ENCODE measurements at places on chromosomes 6 and 20.

DNA sequence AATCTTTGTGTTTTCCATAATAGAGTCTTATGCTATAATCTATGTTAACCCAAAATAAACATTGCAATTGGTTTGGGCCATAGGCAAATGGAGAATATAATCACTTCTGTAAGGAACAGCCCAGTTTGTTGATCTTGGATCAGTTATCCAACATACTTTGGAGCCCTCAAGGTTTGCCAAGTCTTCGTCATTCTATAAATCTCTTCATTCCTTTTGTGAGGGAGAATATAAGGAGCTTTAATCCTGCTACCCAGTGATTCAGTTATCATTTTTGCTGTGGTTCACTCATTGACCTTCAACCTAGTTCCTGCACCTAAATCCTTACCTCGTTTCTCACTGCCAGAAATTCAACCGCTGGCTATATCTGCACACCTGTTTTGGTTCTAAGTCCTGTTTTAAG, 500.3 kb upstream of the PTCHD4 start:
- DNase-seq = no peak

DNA sequence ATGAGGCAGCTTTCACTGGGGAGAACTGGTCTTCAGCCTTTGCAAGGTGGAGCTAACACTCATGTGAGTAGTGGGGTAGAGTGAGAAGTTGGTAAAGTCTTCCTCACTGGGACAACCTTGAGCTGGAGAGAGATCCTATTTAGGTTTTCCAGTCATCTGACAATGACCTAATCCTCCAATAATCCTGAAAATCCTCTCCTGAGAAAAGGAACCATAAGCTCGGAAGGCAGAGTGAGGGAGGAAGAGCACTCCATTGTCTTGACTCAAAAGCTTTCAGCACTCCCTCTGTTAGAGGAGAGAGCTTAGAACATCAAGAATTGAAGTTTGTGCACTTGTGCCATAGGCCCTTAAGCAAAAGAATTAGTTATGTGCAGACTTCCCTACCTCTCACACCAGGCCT, 77.8 kb downstream of the TRAM2 start:
- DNase-seq = no peak

GRCh38 chr6:2221726-2222274, 23.6 kb downstream of the GMDS start:
- DNase-seq = no peak

- no peak for DNase-seq
Observed at GRCh38 chr20:37490663-37491350, 30.2 kb upstream of the NNAT start.

- DNase-seq = no peak
Observed at GRCh38 chr6:39144481-39145173, 29.6 kb upstream of the SAYSD1 start.

DNA sequence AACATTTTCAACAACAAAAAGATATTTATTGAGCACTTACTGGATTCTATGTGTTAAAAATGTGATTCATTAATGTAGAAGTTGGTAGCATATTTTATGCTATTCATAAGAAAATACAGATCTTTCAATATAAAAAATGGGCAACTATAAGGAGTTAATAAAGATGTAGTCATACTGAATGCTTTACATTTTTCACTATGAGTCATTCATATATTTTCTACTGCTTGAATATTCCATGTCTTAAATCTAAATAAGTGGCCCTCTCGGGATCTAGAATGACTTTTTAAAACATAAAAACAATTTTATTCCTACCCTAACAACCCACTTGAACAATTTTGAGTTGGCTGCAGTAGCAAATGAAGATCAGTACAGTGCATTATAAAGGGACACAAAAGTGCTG, 362.1 kb downstream of the PHF3 start:
- DNase-seq = no peak

DNA sequence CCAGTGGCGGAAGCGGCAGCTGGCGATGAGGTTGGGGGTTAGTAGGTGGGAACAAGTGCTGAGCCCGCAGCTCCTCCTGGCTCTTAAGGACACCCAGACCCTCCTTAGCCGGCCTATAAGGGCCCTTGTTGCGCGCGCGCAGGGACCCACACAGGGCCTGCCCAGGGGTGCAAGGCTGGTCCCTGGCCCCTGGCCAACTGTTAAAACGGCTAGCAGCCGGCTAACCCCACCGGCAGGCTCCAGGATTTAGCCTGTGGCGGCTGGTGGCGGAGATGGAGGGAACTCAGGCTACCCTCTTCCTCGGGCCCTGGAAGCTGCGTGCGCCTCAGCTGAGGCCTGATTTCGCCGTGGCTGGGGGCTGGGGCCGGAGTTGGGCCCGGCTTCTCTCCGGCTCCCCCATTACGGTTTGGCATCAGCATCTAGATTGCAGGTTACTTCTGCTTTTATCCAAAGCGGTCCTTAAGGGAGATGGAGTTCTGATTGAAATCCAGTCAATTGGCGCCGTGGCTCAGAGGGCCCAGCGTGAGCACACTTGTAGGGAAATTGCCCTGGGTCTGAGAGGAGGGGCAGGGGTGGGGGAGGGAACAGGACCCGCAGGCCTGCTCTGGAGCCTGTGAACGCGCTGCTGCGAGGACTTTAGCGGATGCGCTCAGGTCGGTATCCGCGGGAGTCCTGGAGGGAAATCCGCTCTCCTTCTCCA, 36.9 kb upstream of the CCDC167 start:
- DNase-seq = no peak

DNA sequence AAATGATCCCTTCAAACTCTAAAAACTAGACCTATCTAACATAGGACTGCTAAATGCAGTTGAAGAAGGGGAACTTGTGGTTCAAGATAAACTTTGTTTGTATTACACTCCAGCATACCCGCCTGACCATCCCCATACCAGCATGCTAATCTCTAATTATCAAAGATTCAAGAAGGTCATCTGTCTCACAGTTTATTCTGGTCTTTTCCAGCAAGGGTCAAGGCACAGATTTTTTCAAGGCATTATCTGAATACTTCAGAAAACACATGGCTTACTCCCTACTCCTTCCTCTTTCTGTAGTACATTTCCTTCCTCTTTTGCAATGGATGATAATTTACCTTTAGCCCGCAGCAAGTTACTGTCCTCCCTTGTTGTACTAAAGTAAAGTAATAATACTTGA, 174.1 kb downstream of the PKHD1 start:
- no peak for DNase-seq

DNA sequence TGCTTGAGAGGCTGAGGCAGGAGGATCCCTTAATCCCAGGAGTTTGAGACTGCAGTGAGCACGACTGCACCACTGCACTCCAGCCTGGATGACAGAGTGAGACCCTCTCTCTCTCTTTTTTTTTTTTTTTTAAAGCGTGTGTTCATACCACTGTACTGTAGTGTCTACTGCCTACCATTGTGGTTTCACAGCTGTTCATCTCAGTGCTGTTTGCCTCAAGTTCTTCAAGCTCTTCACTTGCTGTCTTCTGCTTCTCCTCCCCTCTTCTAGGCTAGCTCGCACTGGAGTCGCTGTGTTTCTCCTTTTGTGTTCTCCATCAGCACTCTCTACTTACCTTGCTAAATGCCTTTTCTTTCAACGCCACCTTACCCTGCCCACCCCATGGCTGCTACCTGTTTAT, 7.4 kb downstream of the FOXO3 start:
- no peak for DNase-seq

DNA sequence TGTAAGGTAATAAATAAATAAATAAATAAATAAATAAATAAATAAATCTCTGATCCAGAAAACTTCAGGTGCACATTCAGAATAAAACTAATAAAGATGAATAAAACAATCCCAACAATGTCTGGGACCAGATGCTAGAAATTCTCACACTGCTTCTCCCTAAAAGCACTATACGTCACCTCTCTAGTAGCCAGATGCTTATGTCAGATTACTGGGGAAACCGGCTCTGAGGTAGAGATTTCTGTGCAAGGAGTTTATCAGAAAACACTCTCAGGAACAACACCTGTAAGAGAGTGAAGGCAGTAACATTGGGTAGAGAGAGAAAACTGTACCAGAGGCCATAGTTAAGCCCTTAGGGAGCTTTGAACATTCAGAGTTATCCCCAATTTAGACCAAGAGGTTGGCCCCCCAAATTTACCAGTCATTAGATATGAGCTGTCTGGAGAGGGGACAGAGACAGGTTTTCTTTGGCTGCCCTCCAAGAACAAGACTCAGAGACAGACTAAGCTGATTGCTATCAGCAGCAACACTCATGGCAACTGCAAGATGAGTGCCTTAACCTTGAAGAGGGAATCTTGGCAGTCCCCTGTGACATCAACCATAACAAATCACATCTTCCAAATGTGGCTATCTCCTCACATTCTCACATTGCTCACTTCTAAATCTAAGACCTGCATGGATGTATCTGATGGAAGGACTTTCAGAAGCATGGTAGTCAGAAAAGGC, 151.2 kb upstream of the BMP5 start:
- DNase-seq = no peak

GRCh38 chr6:222468-222867, 69.8 kb upstream of the DUSP22 start:
- DNase-seq = no peak

DNA sequence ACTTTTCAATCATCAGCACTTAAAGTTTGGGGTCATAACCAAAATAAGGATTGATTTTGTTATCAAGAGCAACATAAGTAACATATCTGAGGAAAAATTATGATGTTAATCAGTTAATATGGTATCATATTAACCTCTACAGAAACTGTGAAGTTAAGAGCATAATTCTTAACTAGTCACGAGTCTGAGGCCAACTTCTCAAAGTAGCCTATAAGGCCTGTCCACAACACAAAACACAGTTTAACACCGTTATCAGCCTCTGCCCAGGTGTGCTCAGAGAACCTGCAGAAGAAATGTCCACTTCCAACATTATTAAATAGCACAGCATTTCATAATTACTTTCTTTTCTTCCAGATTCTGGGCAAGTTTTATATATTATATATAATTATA, 1.1 kb downstream of the STX7 start:
- no peak for DNase-seq
